Fibroblast of skin of left quadriceps (primary cell): ENCODE measurements at places on chromosomes 6 and 20.

DNA sequence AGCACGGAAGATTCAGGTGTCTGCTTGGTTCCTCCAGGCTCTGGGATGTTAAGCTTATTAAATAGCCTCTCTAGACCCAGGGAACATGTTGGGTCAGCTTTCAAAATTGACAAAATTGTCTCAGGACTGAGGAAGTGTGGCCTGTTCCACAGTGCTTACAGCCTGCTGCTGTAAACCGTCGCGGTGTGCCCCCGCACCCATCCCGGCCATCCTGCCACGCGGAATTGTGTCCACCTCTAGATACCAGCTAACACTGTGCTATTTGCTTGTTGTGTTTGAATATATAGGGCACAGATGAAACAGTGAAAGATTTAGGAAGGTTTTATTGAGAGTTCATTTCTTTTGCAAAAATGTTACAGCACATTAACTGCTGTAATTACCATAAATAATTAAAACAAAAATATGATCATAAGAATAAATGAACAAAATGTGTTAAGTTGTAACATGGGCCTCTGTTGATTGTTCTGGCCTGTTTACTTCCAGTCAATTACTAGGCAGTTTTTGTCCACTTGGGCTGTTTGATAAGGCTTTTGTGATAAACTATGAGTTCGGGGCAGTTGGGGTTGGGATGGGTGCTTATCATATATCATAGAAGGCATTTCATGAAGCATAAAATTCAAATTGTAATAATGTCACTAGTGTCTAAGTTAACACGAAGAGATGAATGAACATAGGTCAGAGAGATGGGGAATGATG, 77.4 kb downstream of the ARID1B start:
- DNase-seq = no peak

DNA sequence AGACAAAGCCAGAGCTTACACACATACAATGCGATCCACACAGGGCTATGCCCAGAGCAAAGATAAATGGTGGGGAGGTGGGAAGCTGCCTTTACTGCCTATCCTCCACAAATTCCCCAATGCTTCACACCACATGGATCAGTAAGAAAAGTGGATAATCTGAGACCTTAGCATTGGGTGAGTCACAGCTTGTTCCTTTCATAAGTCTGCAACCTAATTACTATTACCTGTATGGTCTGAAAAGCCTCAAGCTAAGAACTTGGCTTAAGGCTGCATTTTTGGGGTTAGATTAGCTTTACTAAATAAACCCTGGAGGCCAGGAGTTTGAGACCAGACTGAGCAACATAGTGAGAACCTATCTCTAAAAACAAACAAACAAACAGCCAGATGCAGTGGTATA, 66.0 kb upstream of the BTBD3 start:
- no peak for DNase-seq

DNA sequence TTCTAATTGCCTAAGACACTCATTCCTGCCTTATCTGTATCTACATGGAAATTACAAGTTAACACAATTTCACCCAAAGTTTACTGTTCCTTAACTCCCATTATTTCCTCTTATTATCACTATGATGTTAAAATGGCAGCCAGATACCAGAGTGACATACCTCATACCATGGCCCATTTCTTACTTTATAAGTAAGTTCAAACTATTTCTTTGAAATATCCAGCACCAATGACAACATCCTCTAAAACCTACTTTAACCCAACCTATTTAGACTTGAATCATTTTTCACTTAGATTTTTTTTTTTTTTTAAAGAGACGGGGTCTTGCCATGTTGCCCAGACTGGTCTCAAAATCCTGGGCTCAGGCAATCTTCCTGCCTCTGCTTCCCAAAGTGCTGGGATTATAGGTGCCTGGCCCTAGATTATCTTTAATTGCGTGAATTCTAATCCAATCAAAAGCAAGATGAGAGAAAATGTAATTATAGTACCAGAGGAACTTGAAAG, 10.0 kb downstream of the REV3L start:
- DNase-seq = no peak

DNA sequence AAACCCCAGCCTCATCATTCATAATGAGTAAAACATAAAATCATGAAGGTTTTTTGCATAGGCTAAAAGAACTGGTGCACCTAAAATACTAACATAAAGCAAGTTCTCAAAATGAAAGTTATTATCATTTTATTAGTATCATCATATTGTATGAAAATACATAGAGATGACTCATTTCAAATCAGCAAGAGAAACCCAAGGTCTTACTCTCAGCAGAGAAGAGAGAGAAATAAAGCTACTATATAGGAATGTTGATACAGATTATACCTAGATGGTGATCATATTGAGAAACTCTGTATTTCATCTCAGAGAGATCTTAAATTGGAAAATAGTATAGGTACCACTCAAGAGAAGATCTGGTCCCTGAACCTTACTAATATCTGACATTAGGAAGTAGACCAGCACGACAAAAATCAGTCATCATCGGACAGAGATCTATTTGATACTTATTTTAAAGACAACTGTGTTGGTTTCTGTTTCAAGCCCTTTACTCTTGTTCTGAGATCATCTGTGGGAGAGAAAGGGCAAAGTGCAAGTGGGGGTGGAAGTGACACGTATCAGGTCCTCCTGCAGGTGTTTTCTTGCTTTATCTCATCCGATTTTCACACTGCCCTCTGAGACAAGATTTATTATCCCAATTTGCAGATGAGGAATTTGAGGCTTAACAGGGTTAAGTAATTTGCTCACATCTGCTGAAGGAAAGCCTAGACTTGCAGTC, 532.3 kb downstream of the MAFB start:
- DNase-seq = no peak

DNA sequence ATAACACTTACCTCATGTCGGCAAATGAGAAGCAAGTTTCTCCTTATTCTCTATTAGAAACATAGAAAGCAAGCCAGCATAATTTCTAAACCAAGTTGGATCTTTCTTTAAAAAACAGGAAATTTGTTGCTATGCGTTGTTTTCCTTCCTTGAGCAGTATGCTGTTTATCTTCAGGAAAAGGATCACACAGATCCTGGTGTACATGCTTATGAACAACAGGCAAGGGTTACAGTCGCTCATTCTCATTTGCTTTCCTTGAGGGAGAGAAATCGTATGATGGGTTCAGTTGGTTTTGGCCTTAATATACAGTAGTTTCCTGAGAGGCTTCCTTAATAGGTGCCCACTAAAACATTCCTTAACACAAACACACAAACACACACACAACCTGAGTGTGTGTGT, 118.8 kb downstream of the FYN start:
- no peak for DNase-seq

DNA sequence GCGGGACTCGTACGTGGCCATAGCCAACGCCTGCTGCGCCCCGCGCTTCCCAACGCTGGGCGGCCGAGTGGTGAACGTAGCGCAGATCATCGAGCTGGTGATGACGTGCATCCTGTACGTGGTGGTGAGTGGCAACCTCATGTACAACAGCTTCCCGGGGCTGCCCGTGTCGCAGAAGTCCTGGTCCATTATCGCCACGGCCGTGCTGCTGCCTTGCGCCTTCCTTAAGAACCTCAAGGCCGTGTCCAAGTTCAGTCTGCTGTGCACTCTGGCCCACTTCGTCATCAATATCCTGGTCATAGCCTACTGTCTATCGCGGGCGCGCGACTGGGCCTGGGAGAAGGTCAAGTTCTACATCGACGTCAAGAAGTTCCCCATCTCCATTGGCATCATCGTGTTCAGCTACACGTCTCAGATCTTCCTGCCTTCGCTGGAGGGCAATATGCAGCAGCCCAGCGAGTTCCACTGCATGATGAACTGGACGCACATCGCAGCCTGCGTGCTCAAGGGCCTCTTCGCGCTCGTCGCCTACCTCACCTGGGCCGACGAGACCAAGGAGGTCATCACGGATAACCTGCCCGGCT, 3.4 kb downstream of the SLC32A1 start:
- DNase-seq = no peak

GRCh38 chr6:1315201-1315559, 3.3 kb downstream of the FOXQ1 start:
- no peak for DNase-seq

DNA sequence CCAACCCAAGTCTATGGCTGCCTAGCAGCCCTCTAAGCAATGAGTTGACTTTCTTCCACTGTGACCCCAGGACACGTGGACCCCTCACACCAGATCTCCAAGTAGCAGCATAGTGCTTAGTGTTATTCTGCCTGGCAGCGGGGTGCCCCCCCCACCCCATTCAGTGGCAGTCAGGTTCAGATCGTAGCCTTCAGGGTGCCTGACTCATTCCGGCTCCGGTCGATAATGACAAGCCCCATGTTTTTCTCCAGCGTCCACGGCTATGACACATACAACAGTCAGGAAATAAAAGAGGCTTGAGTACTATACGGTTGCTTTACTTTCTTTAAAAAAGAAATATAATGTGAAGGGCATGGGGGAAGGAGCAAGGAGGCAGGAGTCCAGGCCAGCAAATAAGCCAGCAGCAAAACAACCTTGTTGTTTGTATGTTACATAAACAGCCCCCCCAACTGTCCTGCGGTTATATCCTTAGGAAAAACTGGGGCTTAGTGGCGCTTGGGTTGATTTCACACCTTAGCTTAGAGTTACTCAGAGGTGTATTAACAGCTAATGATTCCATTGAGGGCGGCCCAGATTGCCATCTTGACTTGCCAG, 23.1 kb downstream of the GNAS start:
- DNase-seq = no peak

DNA sequence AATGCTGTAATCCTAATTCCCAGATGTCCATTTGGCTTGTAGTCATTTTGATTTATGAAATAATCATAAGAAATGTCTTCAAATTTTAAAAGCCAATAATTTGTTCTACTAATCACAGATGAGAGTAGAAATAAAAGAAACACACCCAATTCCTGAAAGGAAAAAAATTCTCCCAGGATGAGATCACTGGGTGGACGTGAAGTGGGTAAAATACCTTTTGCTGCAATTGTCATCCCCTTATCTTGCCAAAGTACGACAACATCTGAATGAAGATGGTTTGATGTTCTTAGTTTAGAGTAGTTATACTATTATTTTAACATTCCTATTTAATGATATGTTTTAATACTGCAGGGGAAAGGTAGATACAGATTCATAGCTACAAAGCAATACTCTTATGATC, 33.7 kb downstream of the MTHFD1L start:
- DNase-seq = no peak

DNA sequence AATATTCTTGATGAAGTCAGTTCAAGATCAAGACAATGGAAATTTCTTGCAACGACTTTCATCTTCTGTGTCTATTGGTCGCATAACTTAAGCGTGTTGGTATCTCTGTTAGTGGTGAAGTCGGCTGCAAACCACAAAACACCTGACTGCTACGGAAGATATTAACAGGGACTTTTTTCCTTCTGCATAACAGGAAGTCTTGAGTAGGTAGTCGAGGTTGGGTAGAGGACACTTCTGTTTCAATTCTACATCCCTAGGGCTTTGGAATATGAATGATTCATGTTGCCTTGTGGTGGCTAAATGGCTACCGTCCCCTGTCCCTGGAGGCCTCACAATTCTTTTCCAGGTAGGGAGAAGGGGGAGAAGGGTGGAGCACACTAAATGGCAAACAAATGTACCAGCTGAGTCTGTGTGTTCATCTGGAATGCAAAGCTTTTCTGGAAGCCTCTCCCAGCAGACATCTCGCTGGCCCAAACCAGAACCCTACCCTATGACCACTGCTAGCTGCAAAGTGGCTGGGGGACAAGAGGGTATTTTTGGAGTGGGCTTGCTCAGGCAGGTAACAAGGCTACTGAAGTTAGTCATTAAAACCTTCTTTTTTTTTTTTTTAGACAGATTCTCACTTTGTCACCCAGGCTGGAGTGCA, 34.6 kb upstream of the NKX2-2 start:
- DNase-seq = no peak

DNA sequence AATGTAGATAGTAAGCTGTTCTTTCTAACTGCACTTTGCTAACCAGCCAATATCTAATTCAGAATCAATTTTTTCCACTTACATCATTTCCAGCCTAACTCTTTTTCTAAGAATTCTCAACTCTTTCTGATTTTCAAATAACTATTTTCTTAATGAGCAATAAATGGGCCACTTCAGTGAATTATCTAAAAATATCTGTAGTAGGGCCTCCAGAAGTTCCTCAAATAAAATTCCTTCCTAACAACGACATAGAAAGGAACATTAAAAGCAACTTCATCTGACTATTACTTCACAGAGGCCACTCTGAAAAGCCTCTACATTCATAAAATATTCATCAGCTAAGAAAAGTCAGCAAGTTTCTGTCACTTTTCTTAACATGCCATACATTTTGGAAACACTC, 4.8 kb downstream of the COL12A1 start:
- no peak for DNase-seq

DNA sequence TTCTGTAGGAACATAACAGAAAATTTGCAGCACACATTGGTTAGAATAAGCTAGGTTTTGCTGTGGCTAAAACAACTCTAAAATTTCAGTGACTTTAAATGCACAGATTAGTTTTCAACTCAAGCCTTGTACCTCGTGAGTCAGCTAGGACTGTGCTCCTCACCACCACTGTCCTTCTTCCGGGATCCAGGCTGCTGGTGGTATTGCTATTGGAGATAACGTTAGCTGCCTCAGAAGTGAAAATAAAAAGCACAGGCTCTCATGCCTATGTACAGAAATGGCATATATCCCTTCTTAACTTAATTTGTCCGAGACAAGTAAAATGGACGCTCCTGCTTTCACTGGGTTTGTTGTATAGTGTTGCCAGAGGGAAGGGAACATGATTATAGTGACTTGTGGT, 931.1 kb upstream of the EYS start:
- DNase-seq = no peak

DNA sequence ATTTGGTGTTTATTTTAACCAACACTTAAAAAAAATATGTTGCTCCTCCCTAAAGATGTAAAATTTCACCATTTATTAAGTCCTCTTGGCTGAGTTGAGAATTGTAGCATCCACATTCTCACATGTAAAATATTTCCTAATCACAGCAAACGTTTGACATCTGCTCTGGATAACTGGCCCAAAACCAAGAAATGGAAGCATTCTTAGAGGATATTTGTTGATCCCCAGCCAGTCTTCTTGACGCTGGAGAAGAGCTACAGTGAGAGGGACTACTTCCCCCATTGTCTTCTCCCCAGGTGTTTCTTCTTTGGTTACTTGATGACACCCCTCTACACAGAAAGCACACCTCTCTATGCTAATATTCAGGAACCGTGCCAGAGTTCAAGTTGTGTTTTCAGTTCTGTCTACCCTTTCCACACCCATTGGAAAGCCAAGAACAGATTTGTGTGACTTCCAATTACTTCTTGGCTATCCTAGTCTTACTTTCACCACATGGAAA, 454.5 kb upstream of the JAG1 start:
- peak; percentile 85 for DNase-seq

DNA sequence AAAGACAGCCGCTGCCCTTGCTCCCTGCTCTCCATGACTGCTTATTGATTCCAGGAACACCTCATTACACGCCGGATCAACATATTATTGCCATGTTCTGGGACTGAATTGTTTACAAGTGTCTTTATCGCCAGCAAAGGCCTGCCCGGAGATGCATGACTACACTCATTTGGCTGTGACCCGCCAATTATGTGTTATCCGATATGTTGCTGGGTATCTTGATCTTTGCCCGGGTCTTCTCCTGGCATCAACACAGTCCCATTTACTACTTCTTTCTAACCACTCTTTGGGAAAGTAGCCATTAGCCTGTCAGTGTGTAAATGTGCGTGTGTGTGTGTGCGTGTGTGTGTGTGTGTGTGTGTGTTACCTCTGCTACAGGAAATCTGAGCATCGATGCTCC, 15.4 kb downstream of the LINC00237 start:
- no peak for DNase-seq

- DNase-seq = no peak
Observed at GRCh38 chr20:19609642-19610223, 148.3 kb upstream of the RIN2 start.
